ENCODE measurements at places on chromosomes 6 and 20.

DNA sequence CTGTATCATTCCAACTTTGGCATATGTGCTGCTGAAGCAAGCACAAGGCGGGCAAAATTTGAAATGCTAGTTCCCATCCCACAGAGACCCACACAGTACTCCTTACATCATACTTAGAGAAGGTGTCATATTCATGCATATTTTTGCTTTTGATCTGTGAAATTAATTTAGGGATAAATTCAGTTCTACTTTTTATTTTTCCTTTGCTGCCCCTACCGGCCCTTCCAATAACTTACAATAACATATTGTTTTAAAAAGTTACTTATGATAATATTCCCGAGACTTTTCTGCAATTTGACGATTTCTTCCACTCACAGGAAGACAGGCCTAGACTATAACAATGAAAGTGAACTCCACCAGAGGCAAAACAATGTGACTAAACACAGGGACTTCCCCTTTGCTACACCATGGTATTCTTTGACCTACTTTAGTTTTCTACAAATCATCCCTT is 35.0 kb downstream of the SESN1 start:
- DNase-seq = no peak

- no peak for DNase-seq
Measured at GRCh38 chr20:19330731-19331130, 118.3 kb downstream of the SLC24A3 start.

DNA sequence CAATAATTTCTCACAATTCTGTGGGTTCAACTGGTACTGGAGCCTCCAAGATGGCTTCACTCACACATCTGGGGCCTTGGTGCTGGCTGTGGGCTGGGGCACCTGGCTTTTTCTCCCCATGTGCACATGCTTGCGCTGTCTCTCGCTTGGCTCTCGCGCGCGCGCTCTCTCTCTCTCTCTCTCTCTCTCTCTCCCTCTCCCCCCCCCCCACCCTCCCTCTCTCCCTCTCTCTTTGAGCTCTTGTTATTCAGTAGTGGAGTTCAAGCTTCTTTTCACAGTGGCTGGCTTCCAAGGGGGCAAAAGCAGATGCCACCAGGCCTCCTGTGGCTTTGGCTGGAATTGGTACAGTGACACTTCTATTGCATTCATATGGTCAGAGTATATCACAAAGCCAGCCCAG is 10.8 kb upstream of the TBCC start:
- DNase-seq = no peak

DNA sequence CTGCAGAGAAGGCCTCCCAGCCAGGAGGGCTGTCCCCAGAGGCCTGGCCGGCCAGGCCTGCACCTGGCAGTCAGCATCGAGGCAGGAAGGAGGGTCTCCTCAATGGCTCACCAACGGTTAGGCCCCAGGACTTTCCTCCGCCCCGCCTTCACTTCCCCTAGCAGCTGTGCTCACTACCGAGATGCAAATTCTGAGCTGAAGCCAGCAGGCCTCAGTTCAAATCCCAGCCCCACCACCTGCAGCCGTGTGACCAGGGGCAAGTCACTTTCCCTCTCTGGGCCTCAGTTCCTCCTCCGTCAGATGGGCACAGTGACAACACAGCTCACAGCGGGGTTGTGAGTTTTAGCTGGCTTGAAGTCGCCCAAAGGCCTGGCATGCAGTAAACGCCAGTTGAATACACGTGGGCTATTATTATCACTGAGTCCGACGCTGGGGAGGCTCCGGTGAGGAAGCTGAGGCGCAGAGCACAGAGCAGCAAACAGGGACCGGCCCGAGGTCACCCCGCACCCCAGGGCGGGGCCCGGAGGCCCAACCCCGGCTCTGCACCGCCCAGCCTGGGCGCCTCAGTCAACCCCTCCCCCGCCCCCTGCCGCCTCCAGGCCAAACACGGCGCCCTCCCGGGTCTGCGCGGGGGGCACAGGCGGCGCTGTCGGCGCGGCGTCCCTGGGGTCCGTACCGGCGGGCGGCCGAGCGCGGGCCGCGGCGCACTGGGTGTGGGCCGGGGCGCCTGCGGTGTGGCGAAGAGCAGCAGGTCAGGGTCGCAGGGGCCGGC is 671 bp downstream of the E2F1 start:
- DNase-seq = no peak

GRCh38 chr6:134517145-134517658 is 199.3 kb upstream of the SGK1 start:
- peak; percentile 61 for DNase-seq

DNA sequence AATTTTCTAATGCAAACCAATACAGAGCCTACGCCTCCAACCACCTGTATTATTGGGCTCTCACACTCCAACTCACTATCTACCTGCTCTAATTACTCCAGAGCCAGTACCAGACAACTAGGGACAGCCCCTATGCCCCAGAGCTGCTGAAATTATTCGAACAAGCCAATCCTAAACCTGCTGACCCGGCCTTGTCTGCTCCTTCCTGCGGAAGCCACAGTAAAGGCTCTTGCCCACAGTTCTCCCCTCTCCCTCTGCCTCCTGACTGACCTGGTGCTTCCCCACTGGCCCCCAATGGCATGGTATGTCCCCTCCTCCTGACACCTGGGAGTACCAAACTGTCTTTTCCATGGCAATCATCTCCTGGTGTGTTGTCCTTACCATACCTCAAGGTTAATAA is 4.1 kb upstream of the TOX2 start:
- no peak for DNase-seq

- DNase-seq = no peak
Measured at GRCh38 chr20:32623667-32624157, 38.6 kb upstream of the NOL4L start.

DNA sequence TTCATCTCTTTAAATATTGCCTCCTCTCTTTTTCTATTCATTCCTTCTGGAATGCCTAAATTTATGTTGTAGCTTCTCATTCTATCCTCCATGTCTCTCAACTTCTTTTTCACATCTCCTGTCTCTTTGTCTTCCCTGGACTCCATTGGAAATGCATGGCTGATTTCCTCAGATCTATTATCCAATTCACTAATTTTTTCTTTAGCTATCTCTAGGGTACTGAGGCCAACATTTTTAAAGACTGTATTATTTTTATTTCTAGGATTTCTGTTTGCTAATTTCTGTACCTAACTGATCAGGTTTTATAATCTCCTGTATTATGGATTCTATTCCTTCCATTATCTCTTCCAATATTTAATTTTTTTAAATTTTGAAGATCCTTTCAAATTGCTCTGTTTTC is 37.4 kb downstream of the MDGA1 start:
- DNase-seq = no peak

GRCh38 chr6:127980996-127981395 is 80.1 kb upstream of the THEMIS start:
- no peak for DNase-seq

DNA sequence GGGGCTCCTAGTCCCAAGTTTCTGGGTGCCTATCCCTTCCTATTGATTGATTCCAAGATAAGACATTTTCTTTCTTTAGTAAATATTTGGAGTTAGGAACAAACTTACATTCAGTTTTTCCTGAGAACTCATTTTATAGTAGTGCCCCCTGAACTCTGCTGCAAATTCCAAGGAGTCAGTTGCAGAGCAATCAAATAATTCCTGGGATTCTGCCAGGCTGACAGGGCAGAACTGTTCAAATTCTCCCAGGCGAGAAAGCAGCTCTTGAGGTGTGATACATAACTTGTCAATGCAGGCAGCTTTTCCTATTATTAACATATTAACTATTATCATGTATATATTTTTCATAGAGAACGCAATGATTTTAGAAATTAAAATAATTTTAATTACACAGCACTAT is 15.9 kb upstream of the ZBTB24 start:
- no peak for DNase-seq

- no peak for DNase-seq
Measured at GRCh38 chr6:89895276-89895874, 1.1 kb downstream of the GJA10 start.

DNA sequence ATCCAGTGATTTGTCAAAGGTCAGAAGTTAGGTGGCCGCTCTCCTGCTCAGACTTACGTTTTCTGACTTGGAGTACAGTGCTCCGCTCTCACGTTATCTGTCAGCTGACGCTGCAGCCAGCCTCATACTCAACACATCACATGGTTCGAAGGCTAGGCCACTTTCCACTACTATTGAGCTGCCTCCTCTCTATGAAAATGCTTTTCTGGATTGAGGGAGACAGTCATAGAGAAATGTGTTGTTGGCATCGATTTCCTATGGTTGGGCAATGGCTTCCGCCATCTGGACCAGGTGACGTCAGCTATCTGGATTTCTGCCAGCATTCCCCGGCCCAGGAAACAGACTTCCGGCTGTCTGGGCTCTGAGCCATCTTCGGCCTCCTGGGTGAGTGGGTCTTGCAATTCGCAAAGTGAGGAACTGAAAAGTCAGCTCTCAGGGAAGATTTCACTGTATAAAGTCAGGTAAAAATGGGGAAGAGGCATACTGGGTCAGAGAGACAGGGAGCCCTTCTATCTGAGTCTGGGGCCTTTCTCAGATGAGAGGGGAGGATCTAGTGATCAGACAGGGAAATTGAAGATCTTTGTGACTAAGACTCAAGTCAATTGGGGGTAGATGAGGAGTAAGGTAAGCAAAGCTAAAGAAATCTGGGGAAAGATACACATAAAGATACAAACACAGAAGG is 37.5 kb upstream of the IER3 start:
- DNase-seq = peak; percentile 99

DNA sequence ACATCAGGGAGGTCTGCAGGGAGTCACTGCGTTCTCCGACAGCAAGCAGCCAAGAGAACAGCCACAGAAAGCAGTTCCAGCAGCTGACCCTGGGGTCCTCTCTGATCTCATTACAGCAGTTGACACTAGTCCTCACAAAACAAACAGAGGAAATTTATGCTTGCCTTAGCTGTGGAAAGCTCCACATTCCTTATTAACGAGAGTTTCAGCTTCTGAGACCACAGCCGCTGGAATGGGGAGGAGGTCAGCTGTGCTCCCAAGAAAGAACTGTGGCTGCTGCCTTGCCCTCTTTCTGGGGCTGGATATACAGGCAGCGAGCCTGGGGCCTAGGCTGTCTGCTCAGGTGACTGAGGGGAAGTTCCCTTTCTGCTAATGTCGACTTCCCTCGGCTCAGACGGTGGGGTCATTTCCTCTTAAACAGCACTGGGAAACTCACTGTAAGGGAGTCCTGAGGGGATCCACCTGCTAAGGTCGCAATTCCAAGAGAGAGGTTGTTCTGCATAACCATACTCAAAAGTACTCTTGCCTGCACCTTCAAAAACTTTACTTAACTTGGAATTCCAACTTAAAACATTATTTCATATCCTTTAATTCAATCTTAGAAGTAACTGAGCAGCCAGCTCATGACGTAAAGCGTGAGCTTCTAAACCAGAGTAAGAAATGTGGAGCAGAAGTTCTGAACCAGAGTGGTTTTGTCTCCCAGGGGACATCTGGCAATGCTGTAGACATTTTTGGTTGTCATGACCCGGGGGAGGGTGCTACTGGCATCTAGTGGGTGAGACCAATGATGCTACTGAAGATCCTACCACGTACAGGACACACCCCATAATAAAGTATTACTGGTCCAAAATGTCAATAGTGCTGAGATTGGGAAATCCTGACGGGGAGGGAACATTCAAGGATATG is 80.3 kb downstream of the BACH2 start:
- no peak for DNase-seq

DNA sequence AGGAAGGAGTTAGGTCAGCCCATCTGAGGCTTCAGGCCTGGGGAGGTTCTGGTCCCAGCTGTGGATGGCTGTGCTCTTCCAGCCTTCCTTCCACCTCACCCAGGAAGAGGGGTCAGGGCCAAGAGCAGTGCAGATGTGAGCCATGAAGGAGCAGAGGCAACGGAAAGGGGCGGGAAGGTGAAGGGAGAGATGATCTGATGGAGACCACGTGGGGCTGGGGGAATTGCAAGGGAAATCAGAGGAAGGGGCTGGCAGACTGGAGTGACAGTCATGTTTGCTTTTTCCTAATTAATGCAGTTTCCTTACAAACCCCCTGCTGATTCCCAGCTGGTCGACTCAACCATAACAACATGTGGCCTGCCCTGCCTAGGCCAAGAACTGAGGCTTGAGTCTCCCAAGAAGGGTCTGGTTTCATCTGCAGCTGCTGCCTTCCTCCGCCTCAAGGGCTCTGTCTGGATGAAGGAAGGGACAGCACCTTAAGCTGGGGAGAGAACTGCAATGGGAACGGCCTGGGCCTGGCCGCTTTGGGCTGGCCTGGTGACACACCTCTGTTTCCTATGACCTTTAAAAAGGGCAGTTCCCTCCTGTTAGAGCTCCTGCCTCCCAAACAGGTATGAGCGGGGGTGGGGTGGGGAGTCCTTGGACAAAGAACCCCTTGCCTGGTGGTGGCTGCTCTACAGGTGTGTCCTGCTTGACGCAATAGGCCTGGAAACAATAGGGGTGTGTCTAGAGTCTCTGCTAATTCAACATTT is 7.8 kb upstream of the MRPS18A start:
- DNase-seq = no peak

- DNase-seq = no peak
Measured at GRCh38 chr6:116386581-116387299, 16.0 kb downstream of the DSE start.

DNA sequence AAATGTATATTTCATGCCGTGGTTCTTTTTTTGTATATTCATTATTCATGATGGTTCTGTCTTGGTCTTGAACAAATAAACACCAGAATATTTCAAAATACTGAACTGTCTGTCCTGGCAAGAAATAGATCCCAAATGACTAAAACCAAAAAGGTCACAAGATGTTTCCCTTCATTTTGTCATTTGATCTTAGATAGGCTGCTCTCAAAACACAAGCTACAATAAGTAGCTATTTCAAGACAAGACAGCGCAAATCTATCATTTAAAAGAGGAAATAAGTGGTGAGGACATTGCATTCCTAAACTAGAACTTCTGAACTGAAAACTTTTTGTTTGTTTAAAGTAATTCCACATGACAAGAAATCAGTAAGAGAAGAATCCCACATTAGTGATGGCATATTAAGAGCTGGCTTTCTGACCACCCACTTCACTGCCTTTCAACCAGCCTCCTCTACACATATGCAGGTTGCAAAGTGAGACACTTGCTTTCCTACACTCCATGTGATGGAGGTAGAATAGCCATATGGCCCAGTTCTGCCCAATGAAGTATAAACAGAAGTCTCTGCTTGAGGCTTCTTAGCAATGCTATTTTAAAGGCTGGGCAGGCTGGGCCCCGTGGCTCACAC is 54.4 kb upstream of the CCDC28A start:
- DNase-seq = no peak

GRCh38 chr6:24879351-24879750 is 56.4 kb downstream of the RIPOR2 start:
- DNase-seq = no peak

All from HS-27A (cell line).